Stimulated activated CD8-positive, alpha-beta memory T cell treated with anti-CD3 and anti-CD28 coated beads, Interleukin-7, amount 100 ng/mL, for 24 hours (primary cell): ENCODE measurements at places on chromosomes 4 and X.

- DNase-seq, result no peak
Observed at GRCh38 chr4:146508229-146508939, 13.4 kb downstream of the SLC10A7 start.

DNA sequence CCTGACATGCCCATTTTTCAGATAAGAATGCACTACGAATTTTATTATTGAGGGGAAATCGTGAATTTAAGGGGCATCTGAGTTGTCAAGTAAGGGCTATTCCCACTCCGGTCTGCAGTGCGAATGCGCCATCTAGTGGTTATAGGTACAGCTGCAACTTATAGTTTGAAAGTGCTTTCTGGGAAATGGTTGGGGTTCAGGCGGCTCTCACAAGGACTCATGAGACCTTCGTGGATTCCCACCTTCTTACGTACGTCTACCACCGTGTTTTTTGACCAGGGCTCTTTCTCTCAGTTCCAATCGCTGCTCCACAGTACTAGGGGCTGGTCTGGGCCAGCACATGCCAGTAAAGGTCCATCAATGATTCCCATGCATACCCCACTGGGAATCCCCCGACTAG is 12.3 kb downstream of the MSL3 start:
- DNase-seq, result no peak

DNA sequence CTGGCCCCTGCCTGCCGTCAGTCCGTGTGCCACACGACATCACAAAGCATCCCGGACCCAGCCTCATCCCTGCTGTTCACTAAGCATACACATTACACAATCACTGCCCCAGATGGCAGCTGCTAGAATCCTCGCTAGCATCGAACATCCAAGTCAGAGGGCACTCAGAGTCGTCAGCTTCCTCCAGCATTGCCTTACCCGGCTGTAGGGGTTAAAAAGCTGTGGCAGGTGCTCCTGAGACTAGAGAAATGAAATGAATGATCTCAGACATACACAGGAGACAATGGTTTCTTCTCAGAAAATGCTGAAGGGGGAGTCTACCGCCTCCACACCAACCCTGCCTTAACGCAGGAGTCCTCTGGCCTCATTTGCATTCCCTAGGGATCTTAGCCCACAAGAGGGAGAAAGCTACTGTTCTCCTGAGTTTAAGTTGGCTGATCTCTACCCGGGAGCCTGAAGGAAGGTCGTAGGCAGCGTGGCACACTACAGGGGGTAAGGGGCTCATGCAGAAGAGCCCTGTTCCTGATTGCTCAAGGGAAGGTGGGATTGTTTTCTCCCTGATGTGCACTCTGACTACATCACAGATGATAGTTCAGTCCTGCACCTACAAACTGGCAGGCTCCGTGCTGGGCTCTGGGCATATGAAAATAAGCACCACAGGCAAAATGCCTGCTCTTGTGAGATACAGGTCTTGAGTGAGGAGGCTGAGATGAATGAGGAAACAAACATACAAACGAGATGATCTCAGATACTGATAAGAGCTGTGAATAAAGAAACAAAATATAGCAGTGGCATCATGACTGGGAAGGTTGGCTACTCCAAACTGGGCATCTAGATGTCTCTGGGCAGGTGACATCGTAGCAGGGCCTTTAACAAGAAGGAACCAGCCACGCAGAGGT is 2.6 kb upstream of the KIAA0232 start:
- no peak for DNase-seq

- DNase-seq, result no peak
Observed at GRCh38 chr4:10118048-10119004, 1.7 kb upstream of the WDR1 start.

- no peak for DNase-seq
Observed at GRCh38 chrX:121831601-121832000, 784.2 kb downstream of the GLUD2 start.

- no peak for DNase-seq
Observed at GRCh38 chrX:97126020-97126419, 242.3 kb downstream of the RPA4 start.

DNA sequence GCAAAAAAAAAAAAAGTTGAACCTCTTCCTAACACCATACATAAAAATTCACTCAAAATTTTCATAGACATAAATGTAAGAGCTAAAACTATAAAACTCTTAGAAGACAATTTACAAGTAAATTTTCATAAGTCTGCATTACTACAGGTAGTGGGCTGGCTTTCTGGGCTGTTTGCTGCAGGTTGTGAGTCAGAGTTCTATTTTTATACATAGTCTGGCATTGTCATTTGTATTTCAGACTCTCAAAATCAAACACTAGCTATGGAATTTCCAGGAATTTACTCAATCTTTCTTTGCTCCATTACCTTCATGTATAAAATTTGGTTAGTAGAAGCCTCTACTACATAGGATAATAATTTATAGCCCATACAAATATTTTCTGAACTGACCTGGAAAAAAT is 227.2 kb downstream of the COX18 start:
- DNase-seq, result no peak

- no peak for DNase-seq
Observed at GRCh38 chrX:40098264-40099054, 701 bp upstream of the BCOR start.

DNA sequence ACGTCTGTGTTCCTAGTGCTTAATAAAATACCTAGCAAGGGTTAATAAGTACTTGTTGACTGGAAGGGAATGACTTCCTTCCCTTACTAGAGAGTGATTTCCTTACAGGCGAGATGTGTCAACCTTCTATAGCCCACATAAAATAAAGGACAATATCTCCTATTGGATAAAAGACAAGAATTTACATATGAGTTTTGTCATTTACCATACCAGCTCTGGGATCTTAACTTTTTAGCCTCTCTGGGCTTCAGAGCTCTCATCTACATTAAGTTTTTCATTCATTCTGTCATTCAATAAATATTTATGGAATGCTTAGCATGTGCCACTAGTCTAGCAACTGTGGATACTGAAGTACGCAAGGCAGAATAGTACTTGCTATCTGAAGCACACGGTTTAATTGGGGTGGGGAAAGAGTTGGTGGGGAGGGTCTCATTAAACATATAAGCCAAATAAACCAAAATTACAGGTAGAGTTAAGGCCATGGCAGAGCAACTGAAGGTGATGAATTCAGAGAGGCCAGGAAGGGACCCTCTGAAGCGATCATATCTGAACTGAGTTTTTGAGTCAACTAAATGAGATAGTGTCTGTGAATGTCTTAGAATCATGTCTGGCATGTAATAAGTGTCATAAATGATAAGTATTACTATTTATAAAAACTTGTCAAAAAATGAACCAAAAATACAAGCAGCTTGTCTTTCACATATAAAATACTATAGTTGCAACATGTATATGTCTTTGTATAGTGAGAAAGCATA is 91.6 kb upstream of the BMP2K start:
- no peak for DNase-seq

DNA sequence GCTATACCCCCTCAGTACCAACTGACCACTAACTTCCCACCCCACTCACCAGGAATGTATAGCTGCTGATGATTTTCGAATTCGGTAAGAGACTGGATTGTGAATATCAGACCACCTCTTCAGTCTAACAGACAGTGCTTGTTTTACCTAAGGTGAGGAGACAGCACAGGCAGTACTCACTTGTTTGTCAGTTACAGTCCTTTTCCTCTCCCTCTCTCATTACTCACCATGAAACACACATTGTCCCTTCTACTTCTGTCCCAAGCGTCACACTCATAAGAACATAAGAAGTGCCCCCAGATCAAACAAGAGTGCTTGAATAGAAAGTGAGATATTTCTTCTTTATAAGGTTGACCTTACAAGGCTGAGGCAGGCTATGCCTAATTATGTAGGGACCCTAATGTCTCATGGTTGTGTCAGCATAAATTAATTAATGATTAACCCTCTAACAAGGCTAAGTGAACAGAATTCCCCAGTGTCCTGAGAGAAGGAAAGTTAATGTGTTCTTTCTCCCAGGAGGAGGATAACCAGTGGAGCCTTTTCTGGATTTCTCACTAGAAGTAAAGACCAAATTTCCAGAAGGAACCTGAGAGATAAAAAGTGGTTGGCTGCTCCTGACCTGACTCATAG is 32.2 kb downstream of the ZCCHC12 start:
- no peak for DNase-seq

GRCh38 chr4:3412257-3413020 is 29.3 kb upstream of the HGFAC start:
- DNase-seq, result no peak

DNA sequence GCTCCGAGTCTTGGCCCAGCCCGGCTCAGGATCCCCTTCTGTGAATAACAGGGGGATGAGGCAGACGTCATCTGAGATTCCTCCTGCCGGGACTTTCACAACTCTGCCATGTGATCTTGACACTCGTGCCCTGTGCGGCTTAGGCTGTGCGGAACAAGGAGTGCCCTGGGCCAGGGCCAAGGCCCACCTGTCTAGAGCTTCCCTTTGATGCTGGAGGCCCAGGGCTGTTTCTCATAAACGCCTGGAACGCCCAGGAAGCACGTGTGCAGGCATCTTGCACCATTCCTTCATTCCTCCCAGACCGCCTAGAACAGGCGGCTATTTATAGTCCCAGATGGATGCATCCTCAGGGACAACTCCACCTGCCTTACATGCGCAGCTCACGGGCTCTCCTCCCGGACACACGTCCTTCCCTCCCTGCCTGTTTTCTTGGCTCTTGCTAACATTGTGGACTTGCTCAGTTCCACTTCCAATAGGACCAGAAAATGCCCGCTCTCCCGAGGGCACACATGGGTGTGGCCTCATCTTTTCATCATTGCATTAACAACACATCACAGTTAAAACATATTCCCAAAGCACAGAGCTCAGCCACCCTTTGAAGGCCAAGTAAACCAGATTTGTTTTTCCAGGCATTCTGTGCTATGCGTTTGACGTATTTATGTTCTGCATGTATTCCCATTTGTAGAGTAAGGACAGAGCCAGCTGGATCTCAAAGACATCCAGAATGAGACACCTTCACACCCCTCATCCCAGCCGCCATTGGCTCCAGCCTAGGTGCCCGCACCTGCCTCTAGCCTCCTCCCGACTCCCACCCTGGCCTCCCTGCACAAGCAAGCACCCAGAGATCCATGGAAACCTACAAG is 57.2 kb downstream of the ABLIM2 start:
- DNase-seq, result no peak

DNA sequence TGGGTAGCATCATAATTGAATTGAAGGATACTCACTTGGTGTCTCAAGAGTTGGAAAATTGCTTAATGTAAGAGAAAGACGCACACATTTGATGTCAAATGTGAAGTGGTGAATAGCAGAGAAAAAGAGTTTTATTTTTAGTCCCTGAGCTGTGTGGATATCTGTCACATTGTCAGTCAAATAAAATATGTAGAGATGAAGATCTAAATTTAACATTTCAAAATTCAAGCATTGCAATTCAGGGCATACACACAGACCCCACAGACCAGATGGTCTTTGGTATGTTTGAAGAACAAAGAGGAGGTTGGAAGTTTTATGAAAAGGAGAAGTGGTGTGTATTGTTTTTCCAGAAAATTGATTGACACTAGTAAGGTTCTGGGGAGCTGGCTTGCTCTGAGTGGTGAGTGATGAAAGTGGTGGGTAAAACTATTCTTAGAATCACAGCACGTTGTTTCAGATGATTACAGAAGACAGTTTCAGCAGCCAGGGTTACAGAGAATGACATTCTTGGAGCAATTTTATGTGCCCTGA is 44.9 kb upstream of the BBS12 start:
- DNase-seq, result no peak

DNA sequence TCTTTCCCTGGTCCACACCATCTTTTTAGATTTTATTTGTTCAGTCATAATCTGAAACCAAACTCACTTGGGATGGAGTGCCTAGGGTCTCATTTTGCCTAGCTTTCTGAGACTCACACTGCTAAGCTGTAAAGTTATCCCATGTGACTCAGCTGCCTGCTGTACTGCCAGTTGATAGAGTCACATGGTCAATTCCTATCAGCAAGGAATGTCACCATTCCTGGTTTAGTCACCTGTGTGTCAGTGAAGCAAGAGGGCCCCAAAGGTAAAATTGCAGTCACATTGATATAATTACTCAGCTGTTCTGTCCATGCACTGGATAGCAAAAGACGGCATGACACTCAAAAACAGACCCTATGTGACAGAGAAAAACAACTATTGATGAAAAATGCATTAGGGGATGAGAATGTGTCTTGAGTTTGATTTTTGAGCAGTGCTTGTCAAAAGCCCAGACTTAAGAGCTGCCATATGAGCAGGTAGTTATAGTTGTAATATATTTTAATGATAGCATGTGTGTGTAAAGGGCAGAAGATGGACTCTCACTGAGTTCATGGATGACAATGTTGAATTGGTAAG is 413.2 kb downstream of the PPARGC1A start:
- DNase-seq, result no peak

DNA sequence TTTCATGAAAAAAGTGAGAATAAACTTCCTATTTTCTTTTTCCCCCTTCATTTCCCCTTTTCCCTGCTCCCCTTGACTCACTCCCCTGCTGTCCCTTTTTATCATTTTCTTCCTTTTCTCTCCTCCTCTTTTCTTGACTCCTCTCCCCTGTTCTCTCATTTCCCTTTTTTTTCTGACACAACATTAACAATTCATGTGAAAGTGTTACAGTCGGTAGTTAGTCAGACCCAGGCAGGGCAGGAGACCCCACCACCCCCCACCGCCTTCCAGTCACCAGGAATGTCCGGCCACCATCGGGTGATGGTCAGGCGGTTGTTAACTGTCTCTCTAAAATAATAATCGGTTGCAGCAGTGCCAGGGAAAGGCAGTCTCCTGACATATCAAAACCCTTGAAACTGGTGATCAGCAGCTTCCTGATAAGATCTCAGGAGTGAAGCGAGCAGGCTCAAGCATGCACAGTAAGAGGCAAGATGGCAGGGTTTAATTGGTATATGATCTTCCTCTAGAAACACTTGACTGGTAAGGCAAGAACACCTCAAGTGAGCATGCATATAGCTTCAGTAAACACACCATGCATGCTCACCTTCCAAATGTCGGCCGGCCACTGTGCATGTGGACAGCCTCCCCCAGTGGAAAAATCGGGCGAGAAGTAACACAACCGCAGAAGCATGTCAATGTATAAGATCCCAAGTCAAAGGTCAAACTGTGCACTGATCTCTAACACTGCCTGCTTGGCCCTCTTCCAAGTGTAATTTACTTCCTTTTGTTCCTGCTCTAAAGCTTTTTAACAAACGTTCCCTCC is 191.4 kb downstream of the NDST4 start:
- no peak for DNase-seq

DNA sequence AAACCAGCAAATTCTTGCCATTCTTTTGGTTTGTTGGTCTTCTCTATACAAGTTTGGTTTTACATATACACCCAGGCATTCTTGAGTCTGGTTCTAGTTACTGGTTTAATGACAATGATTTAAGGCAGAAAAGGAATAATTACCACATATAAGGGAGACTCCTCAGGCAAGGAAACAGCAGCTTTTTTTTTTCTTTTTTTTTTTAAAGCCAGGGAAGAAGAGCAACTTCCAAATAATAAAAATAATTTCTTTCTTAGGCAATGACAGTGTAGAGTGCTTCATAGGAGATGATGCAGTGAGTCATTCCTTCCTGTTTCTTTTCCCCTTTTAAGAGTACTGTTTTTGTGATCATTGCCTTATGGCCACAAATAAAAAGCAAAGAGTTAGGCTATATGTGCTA is 289.7 kb downstream of the DKK2 start:
- DNase-seq, result no peak

DNA sequence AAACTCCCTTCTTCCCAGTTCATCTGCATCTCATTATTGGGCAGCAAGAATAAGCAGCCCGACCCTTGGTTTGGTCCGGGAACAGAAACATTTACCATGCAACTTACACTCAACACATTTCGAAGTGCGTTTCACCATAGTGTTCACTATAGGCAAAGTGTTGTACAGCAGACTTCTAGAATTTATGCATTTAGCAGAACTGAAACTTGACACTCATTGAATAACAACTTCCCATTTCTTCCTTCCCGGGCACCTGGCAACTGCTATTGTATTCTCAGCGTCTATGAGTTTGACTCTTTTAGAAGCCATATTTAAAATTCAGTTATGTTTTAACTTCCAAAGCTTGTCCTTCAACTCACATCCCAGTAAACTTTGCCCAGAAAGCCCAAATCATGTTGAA is 840.6 kb downstream of the NLGN4X start:
- DNase-seq, result no peak
